ENCODE measurements at places on chromosomes 1 and 21.

DNA sequence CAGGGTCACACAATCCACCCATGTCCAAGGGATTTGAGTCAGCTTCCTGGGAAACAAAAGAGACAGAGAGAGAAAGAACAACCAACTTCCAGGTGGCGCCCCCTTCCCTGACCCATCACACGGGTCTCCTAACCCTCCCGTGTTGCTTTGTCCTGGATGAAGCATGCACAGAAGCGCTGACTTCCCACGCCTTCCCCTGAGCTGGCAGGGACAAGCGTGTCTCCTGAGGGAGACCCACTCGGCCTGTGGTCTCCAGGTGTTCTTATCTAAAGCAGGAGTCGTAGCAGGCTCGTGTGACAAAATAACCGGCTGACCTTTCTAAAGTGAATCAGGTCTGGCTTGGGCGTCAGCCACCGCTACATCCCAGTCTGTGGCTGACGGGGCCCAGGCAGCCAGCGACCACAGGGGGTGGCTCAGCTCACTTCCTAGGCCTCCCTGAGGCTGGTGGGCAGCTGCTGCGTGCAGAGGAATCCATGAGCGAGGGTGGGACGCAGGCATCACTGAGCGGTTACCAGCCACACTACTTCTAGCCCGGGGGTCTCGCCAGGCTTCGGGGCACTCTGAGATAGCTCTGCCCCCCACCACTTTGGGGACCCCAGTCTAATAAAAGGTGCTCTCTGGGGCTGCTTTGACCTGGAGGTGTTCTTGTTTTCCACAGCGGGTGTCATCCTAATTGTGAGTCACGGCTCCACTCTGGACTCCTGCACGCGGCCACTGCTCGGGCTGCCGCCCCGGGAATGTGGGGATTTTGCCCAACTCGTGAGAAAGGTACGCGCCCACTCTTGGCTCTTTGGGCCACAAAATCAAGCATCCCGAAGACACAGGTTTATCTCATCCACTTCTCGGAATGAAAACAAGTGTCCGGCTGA, 40.4 kb downstream of the UBASH3A start:
- no peak for DNase-seq

- peak; percentile 61 for DNase-seq
Measured at GRCh38 chr1:91650764-91651163, 150.1 kb downstream of the CDC7 start.

- DNase-seq, result no peak
Measured at GRCh38 chr1:23581219-23581618, 21.9 kb upstream of the ID3 start.

- DNase-seq, result no peak
Measured at GRCh38 chr1:192559115-192560006, 16.2 kb upstream of the RGS1 start.

- DNase-seq, result no peak
Measured at GRCh38 chr1:240847325-240847724, 235.4 kb upstream of the GREM2 start.

- DNase-seq, result no peak
Measured at GRCh38 chr1:119981986-119982815, 85.9 kb upstream of the ADAM30 start.

- no peak for DNase-seq
Measured at GRCh38 chr1:8061673-8062386, 35.7 kb upstream of the ERRFI1 start.

DNA sequence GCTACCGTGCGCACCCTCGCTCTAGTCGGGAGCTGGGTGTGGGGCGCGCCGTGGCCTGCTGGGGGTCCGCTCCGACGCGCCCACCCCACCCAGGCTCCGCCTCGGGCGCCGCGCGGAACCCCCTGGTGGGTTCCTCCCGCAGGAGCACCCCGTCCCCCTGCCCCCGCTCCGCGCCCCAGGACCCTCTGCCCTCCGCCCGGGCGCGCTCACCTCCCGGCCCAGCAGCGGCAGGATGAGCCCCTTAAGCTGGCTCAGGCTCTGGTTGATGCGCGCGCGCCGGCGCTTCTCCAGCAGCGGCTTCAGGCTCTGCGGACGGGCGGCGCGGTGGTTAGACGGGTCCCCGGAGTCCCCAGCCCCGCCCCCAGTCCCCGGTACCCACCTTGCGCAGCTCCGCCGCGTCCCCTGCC, 319 bp downstream of the HES2 start:
- no peak for DNase-seq

DNA sequence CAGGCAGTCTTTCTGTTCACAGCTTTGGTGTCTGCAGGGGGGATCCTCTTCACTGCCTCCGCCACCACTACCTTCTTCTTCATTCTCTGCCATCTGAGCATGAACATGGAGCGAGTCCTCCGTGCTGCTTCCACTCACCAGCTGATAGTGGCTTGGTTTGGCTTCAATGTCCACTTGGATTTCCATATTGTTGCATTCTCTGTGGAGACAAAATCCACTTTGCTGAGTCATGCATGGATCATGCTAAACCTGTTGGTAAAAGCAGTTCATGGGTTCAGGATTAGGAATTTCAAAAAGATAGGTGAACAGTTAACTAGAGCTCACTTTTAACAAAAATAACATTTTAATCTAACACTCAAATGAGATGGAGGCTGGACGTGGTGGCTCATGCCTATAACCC, 27.5 kb downstream of the RNF19B start:
- no peak for DNase-seq

GRCh38 chr1:30103708-30104411, 619.5 kb downstream of the MATN1 start:
- DNase-seq, result no peak

- DNase-seq, result no peak
Measured at GRCh38 chr1:110727246-110727645, 52.5 kb upstream of the KCNA3 start.

DNA sequence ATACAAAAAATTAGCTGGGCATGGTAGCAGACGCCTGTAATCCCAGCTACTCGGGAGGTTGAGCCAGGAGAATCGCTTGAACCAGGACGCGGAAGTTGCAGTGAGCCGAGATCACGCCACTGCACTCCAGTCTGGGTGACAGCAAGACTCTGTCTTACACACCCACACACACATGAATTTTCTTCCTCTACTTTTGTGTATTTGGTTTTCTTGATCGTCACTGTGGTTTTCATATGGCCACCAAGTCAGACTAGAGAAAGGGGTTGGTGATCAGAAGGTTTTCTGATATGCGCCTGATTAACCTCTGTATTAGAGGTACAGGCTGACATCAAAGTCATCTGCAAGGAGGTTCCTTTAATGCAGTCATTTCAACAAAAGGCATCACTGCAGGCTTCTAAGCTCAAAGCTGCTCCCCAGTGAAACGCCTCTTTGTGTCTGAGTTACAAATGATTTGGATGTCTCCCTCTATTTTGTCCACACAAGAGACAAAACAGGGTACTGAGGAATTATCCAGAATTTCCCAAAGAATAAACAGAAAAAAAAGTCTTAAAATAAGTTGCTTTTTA, 11.1 kb downstream of the SH2D1B start:
- DNase-seq, result no peak

- no peak for DNase-seq
Measured at GRCh38 chr1:54548389-54549044, 489 bp downstream of the ACOT11 start.

- DNase-seq, result no peak
Measured at GRCh38 chr1:234924450-234925355, 203.9 kb downstream of the TOMM20 start.

Measured in tibial nerve (tissue), 4 donors.